ENCODE measurements at places on chromosomes 13 and 19.

DNA sequence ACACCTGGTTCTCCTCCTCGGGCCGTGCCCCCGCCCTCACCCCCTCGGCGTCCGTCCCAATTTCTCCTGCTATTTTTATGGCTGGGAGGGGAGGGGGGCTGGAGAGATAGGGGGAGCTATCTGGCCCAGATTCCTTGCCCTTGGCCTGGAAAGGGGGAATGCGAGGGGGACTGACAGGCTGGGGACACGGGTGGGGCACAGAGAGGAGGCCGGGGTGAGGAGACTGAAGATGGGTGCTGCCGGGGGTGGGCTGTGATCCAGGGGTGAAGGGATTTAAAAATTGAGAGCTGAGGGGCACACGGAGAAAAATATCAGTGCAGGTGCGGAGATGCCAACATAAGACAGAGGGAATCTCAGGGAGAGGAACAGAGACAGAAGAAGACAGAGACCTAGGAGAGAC, 2.3 kb downstream of the PRKCG start:
- no peak for DNase-seq

- no peak for DNase-seq
These were observed 80.6 kb upstream of the CLDN10 start for GRCh38 chr13:95471960-95472359.

- DNase-seq: no peak
These were observed 4.4 kb upstream of the CNMD start for GRCh38 chr13:52743988-52744387.

DNA sequence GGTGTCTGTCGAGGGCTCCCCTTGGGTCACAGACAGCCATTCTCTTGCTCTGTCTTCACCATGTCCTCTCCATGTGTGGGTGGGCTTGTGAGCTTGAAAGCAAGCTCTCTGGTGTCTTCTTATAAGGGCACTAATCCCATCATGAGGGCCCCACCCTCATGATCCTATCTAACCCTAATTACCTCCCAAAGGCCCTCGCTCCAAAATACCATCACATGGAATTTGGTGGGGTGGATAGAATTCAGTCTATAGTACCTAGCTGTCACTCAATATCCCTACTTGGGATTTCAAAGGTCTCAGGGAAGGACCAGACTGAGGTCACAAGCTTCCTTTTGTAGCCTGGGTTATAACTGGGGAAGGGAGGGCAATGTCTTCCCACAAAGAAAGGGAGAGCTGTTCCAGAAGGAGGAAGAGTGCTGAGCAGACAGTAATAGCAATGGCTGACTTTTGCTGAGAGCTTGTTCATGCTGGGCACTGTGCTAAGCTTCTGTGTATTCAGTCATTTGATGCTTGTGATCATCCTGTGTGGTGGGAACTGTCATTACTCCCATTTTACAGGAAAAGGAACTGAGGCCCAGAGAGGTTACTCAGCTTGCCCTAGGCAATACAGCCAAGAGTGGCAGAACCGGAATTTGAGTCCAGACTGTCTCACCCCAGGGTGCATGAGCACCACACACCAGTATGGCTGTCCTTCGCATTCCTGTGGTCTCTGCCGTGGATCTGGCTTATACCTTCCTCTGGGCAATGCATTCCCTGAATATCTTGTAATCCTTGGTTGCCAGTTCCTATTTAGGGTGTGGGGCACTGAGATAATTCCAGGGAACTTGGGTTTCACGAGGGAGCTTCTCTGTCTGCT, 8.2 kb downstream of the FXYD5 start:
- DNase-seq: no peak

DNA sequence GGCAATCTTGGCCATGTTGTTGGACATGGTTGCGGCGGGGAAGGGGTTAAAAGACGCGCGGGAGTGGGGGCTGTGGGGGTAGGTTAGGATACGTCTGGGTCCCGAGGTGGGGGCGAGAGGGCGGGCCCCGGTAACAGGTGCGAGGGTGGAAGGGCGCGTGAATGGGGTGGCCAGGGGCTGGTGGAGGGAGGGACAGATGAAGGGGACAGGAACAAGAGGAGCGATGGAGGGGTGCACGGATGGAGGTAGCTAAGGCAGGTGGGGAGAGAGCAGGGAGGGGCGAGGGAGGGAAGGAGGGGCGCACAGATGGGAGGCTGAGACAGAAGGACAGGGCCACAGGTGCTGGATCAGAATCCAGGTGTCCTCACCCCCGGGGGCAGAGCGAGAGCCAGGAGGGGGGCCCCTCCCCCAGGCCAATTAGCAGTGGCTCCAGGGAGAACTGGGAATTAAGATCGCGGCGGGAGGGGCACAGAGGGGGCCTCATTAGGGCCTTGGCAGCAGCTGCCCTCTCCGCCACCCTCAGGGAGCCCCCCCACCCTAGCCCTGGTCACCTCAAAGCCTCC, 1.3 kb downstream of the GNG8 start:
- DNase-seq: no peak

GRCh38 chr19:18650021-18650390, 13.2 kb downstream of the KLHL26 start:
- DNase-seq: no peak

All from CD4-positive, alpha-beta T cell treated with Interleukin-1 beta for 1 hour (primary cell).